D341Med (cell line): ENCODE measurements at places on chromosomes 1 and 21.

DNA sequence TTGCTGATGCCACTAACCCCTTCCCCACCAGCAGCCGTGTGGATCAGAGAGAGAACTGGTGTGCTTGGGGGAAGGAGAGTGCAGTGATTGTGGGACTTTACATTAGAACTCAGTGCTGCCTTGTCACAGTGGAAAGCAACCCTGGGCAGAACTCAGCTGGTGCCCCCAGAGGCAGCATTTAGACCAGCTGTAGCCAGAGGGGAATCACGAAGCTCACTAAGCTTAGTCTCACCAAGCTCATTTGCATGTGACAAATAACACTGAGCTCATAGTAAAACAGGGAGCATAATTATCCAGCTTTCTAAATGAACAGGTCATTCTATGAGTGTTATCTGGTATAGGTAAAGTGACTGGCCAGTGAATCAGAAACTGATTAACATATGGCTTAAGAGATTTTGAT, 9.8 kb upstream of the SMAP2 start:
- DNase-seq = no peak

DNA sequence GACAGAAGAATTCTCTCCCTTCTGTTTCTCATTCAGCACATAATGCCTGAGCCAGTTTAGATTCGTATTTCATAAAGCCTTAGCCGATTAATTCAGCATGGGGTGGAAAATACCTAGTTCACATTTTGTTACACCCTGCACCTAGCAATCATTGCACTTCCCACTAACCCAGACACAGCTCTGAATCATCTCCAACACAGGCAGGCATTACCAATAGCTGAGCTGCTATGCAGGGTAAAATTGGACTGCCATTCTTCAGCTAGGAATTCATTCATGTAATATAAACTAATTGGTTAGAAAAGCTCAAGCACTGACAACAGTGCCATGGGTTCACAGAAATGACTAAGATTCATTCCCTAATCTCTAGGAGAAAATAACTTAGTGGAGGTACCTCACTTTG, 26.9 kb upstream of the NKAIN1 start:
- DNase-seq = no peak

DNA sequence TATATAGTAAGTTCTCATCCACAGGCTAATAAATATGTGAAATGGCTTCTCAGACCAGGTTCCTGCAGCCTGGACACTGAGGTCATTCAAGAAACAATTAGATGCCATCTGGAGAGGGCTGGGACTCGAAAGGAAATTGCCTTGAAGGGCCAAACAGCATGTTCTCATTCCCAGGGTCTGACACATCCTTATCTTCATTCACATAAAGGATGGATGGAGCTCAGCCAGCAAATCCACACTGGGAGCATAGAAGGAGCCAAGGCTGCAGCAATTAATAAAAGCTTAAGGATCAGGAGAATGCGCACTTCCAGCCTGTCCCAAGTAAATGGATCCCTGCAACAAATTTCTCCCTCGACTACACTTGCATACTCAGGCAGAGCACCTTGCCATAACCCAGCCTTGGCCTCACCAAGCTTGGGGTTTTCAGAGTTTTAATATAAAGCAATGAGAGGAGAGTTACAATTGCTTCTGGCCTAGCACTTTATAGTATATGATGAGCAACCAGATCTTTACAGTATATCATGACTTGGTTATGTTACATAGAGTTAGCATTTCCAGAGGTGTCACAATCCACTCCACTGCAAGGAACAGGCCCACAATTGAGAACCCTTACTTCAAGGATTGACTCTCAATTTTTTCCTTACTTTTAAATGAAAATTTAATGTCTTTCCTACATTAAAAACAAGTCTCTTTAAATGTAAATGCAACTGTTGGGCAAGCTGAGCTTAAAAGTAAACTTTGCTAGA, 55.9 kb downstream of the BCAR3 start:
- DNase-seq = no peak

- no peak for DNase-seq
Observed at GRCh38 chr1:232472485-232473041, 157.4 kb downstream of the SIPA1L2 start.

DNA sequence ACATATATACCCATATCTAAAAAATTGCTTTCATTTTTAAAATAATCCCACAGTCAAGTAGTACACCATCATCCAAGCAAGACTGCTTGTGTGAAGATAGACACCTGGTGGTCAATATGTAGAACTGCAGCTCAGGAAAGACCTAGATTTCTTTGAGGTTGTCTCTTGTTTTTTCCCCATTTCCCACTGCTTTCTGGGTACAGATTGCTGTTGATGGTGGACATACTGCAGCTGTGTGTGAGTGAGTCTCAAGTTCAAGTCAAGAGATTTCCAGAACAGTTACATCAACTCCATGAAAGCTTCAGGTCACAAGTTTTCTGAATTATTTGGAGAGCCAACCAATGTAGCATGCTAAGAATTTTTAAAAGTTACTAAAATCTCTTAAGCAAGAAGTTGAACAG, 306.4 kb downstream of the DUSP10 start:
- peak; percentile 55 for DNase-seq

GRCh38 chr1:231571904-231572303, 43.4 kb downstream of the TSNAX start:
- DNase-seq = no peak

- peak; percentile 17 for DNase-seq
Observed at GRCh38 chr1:57963581-57963980, 539.7 kb upstream of the DAB1 start.

GRCh38 chr1:201530741-201531531, 8.0 kb upstream of the NAV1 start:
- DNase-seq = peak; percentile 84

- no peak for DNase-seq
Observed at GRCh38 chr1:232292818-232293217, 337.1 kb downstream of the SIPA1L2 start.

- peak; percentile 87 for DNase-seq
Observed at GRCh38 chr1:147627435-147628110, 42.8 kb downstream of the ACP6 start.

- DNase-seq = no peak
Observed at GRCh38 chr1:11134251-11134897, 34.7 kb upstream of the EXOSC10 start.

- no peak for DNase-seq
Observed at GRCh38 chr1:10208537-10208936, 1.8 kb upstream of the KIF1B start.

- DNase-seq = no peak
Observed at GRCh38 chr1:201970334-201971159, 11.9 kb upstream of the RNPEP start.

DNA sequence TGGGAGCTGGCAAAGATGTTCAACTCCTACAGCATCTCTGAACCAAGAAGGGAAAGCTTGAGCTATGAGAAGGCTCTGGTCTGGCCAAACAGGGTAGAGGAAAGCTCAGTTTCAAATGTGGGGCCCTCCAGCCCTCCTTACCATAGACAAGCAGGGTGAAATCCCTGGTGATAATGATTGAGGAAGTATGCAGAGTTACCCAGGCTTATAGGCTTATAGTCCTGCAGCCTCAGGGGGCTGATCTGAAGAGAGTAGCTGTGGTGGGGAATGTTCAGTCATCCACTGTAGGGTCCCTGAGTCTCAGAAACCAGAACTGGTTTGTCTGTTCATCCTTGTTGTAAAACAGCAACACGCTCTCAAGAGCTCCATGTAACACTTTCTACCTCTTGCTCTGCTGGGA, 19.8 kb upstream of the LY9 start:
- no peak for DNase-seq

- DNase-seq = no peak
Observed at GRCh38 chr21:26438976-26439375, 134.1 kb downstream of the CYYR1 start.

DNA sequence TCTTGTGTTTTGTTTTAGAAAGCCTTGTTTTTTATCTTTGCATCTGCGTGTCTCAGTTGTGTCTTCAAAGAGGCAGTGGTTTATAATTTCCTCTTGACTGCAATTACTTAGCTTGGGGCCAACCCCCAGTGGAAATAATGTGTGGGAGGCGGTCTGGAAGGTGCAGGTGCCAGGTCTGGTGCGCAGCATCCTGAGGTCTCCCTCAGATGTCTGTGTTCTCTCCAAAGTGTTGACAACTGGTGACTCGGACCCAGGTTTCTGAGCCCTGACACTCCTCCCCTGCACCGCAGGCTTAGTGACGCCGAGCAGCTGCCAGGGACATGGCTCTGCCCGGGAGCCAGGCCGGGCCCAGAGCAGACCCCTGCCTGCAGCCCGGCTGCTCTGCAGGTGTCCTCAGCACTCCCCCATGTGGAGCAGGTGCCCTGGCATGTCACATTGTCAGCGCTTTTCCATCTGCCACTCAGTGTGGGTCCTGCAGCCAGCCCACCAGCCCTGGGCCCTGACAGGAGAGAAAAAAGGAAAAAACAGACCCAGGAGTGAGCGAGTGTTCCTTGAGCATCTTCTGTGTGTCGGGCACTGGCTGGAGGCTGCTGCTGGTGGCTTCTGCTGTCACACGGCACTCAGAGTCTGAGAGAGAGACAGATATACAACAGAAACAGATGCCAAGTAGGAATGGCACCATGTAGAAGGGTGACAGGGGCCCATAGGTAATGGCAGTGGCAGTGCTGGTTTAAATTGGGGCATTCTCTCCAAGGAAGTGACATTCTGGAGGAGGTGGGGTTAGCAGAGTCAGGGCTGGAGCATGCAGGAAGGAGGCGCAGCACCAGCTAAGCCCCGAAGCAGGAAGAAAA, 24.8 kb upstream of the SELENON start:
- DNase-seq = no peak

GRCh38 chr1:43011020-43011419, 52.4 kb upstream of the SLC2A1 start:
- no peak for DNase-seq

DNA sequence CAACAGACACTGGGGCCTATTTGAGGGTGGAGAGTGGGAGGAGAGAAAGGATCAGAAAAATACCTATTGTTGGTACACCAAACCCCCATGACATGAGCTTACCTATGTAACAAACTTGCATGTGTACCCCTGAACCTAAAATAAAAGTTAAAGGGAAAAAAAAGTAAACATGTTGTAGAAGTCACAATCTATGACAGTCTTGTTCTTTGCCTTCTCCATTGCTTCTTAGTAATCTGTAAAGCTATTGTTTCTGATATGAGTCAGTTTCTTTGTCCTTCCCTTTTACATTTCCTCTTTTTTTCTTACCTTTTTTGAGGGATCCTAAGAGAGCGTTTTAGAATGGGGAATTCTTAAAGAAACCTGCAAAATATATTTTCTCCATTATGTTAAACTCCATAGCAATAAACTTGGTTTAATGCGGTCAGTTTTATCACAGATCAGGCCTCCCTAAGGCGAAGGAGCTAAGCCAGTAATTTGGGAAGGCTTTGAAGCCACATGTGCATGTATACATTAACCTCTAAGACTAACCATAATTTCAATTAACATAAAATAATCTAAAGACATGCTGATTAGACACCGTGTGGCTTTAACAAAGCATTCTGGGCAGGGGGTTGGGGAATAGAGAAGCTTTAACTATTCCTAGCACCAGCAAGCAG, 77.8 kb upstream of the C1orf105 start:
- DNase-seq = no peak

DNA sequence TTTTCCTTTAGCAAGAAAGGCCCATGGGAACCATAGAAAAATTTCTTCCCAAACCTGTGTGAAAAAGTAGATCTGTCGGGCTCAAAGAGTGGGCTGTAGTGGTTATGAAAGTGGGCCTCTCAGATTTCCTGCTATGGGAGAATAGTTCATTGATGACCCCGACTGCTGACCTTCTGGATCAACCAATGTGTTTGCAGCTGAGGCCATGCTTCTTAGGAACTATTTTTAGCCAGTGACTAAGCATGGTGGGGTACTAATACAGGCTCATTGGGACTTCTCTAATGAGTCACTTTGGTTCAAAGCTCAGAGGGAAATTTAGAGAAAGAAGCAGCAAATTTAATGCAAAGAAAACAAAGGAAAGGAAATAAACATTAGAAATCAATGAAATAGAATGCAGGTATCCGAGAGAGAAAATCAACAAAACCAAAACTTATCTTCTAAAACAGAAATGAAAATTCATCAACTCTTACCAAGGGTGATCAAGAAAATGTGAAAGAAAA, 12.6 kb upstream of the PSMA5 start:
- DNase-seq = no peak

DNA sequence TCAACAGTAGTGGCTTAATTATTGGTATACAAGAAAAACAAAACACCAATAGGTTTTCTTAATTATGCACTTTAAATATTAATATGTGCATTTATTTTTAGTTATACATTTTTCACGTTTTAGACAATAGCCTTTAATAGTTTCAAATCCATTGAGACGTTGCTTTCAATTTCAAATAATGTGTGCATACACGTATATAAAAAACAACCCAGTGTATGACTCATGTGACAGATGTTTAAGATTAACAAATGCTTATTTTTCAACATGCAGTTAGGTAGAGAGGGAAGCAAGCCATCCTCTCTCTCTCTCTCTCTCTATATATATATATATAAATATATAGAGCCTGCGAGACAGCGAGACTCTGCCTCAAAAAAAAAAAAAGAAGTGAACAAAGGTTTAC, 24.3 kb downstream of the EYA3 start:
- no peak for DNase-seq

GRCh38 chr1:34415140-34415539, 238.4 kb downstream of the C1orf94 start:
- no peak for DNase-seq

- no peak for DNase-seq
Observed at GRCh38 chr1:32797456-32797855, 19.7 kb downstream of the YARS1 start.

GRCh38 chr21:23308741-23309140, 2298.5 kb downstream of the MRPL39 start:
- no peak for DNase-seq

- peak; percentile 81 for DNase-seq
Observed at GRCh38 chr1:109277434-109278204, 5.3 kb downstream of the PSRC1 start.

GRCh38 chr21:29297483-29298347, 1.0 kb upstream of the BACH1 start:
- DNase-seq = no peak

DNA sequence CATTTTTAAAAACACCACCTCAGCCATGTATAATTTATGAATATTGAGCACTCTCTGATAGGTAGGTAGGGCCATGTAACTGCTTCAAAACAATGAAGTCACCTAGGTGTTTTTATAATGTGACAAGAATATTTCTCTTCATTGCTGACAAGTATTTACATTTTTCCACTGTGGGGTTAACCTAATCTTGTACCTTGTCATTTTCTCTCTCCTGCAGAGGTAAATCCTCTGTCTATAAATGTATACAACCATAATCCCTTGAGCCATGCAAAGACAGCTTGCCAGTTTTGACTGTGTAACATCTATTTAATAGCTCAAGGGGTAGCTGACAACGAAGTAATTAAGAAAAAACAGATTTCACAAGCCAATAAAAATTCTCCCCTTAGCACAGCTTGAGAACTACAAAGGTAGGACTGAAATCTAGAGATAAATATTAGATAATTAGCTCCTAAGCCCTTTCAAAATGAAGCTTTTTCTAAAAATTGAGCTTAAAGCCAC, 137.6 kb upstream of the POGK start:
- peak; percentile 58 for DNase-seq

GRCh38 chr1:247409869-247410544, 6.0 kb upstream of the NLRP3 start:
- DNase-seq = no peak
